GM23338 (cell line): ENCODE measurements at places on chromosomes 1 and 21. TPM values are rescaled to one million over a fixed set of nuclear protein-coding genes. Genes with fewer than 3 reads are reported as not detected.

The LCE1B gene
- not detected in 2 replicates for total RNA-seq

The ELAPOR1 gene
- 2.1 and 2.4 TPM in 2 replicates for total RNA-seq

The TIE1 gene
- total RNA-seq = 1.5 and 2.3 TPM in 2 replicates

The AKR7A3 gene
- total RNA-seq = 0.14 TPM in 1 of 2 replicates, not detected in the other

The KCNA3 gene
- total RNA-seq = 3.0 and 4.2 TPM in 2 replicates

The IARS2 gene
- total RNA-seq = 74.4 and 75.6 TPM in 2 replicates

The AIM2 gene
- total RNA-seq = 2.1 and 2.5 TPM in 2 replicates

The PPIAL4G gene
- not detected in 2 replicates for total RNA-seq

The HNRNPCL1 gene
- total RNA-seq = not detected in 2 replicates

The DISP3 gene
- 7.8 and 11.1 TPM in 2 replicates for total RNA-seq

The MAD2L2 gene
- 474 and 552 TPM in 2 replicates for total RNA-seq

The KLF17 gene
- total RNA-seq = not detected in 2 replicates

The LAD1 gene
- total RNA-seq = 17.6 and 22.3 TPM in 2 replicates

The FCMR gene
- total RNA-seq = not detected in 2 replicates
